ENCODE measurements at places on chromosomes 2 and 18.
A peak's percentile ranks its signal among the peaks of the same experiment; 100 is the strongest.

- DNase-seq: no peak
These were observed 282.1 kb downstream of the ZNF516 start for GRCh38 chr18:76212960-76213359.

GRCh38 chr2:224646242-224646846, 61.2 kb upstream of the CUL3 start:
- peak; percentile 3 for DNase-seq

DNA sequence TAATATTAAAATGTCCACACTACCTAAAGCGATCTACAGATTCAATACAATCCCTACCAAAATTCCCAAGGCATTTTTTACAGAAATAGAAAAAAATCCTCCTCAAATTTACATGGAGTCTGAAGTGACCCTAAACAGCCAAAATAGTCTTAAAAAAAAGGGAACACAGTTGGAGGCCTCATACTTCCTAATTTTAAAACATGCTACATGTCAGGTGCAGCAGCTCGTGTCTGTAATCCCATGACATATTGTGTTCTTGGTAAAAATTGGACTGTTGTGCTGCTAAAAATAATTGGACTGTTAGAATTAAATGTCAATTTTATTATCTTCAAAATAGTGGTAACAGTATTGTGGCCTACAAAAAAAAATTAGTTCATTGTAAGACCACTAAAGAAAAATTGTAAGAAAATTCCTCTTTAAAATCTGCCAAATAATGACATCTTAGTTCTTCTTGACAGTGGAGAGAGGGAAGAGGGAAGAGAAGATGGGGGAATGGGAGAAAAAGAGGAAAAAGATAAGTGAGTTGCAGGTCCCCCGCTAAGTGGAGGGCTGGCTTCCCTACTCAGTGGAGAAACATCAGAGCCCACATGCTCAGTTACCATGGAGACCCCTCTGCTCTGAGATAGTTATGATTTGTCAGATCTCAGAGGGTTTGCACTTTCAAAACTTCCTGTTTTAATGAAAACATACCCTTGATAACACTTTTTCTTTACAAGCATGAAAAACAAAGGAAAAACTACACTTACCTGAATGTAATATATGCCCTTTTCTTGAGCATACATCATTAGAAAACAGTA, 46.5 kb downstream of the UNC50 start:
- no peak for DNase-seq

GRCh38 chr2:27123302-27124150, at the start of gene ABHD1:
Gene ABHD1, plus strand, starts transcription at chr2:27123815. Its CDS starts 134 bp downstream, at chr2:27123949.
- no peak for DNase-seq

DNA sequence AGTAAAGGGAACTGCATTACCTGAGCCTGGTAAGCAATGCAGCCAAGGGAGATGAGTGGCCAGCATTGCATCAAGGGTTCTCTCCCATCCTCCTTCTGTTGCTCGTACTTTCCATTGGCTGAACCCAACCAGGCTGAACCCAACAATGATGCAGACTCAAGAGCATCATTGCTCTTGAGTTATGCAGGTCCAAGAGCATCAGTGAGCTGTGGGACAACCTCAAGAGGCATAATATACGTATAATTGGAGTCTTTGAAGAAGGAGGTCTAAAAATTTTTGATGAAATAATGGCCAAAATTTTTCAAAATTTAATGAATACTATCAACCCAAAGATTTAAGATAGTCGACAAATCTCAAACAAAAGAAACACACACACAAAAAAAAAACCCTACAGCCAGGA, 213.0 kb downstream of the RNF152 start:
- no peak for DNase-seq

DNA sequence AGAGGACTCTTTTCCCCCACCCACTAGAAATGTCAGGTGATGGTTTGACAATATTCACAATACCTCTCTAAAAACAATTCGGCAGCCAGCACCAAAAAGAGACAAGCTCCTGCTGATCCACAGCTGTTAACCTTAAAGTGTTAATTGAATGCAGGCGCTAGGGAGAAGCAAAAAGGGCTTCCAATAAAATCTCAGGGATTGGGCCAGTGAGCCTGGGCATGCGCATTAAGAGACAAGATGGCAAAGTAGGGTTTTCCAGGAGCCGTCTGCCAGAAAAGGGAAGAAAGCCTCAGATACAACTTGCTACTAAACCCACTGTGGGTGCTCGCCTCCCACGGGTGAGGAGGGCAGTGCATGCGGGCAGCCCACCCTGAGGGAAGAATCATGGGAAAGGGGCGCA, 98.8 kb downstream of the HS6ST1 start:
- DNase-seq: no peak

DNA sequence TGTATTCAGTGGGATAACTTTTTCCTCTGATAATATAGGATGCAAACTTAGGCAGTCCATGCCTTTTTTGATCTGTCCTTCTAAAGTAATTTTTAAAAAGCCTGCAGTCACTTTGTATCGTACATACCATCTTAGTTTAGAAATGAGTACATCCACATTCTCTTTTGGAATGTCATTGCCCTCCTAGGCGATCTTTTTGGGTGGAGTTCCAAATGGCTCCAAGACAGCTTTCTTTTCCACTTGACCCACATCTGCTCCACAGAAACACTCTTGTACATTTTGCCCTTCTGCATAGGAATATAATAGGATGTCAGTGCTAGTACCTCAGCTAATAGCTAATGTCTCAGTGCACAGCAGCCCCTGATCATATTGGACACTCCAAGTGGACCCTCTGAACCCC, 21.8 kb upstream of the HTR2B start:
- no peak for DNase-seq

DNA sequence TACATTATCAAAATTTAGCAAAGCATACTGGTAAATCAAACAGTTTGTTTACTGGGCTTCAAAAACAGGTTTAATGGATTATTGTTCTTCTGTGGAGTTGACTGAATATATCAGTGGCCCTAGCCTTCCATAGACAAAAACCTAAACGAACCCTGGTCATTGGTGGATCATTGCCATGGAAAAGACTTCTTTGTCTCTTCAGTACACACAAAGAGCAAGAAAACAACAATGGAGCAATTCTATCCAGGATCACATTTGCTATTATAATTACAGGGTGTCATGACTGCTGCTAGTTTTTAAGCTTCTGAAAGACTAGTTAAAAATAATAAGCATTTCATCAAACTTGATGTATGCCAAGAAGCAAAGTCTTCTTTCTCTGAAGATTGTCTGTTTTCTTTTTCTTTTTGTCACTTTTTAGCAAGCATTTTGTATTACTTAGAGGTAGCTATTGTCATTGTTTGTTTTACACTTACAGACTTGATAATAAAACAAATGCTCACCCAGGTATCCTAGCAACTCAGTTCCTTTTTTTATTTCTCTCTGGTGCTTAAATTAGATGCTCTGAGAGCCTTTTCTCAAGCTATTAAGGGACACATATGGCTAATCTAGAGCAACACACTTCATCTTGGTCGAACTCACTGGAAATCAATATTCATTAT, 1228.7 kb upstream of the DDX18 start:
- no peak for DNase-seq

GRCh38 chr2:155727187-155727895, 605.2 kb downstream of the NR4A2 start:
- no peak for DNase-seq

GRCh38 chr2:218282173-218282991, 9.9 kb downstream of the TMBIM1 start:
- no peak for DNase-seq

DNA sequence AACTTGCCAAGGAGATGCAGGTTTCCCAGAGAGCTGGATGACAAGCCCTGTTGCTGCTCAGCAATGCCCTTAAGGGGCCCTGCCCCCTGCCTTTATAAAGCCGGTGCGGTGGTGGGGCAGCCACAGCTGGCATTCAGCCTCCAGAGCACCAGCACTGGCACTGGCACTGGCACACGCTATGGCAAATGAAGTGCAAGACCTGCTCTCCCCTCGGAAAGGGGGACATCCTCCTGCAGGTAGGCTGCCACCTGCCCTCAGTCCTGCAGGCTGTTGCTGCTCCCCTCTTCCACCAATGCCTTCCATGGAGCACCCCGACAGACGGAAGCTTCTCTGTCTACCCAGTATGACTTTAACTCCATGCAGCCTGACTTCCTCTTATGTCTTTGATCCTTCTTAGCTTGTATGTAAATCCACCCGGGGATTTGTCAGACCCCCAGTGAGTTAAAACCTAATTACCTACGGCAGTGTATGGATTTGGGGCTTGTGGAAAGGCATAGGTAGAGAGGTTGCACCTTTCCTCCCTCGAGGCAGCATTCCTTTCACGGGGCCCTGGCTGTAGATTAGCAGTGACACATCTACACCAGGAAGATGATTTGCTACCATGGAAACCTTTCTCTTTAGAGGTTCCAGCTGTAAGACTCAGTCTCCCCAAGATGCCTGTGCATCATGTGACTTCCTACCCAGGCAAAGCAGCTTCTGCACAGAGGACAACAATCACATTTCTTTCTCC, at the start of gene DAPL1:
Gene DAPL1 (plus strand): TSS at position 123 of the 730 bp plus-strand sequence. CDS start 56 bp downstream, at position 179.
- DNase-seq: no peak

- DNase-seq: no peak
These were observed 10.0 kb upstream of the BCL2 start for GRCh38 chr18:63329431-63330145.

GRCh38 chr2:187098154-187098553, 249.2 kb upstream of the ZSWIM2 start:
- DNase-seq: no peak

DNA sequence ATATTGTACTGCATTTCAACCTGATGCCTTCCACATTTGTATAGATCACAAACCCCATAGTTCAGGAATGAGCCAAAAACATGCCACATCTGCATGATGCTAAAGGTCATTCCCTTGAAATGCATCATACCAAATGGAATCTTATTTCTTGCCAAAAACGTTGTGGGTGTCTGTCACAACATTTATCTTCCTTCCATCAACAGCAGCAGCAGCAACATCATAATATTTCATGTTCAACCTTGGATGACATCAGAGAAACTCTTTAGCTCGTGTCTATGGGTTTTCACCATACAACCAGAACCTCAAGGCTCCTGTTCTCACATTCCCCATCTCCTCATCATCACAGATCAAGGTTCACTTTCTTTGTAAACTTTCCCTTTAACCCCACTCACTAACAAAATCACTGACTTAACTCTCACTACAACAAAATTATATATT, 221.3 kb upstream of the CTAGE1 start:
- DNase-seq: peak; percentile 59

- DNase-seq: peak; percentile 47
These were observed 28.1 kb upstream of the SATB2 start for GRCh38 chr2:199485732-199486335.

DNA sequence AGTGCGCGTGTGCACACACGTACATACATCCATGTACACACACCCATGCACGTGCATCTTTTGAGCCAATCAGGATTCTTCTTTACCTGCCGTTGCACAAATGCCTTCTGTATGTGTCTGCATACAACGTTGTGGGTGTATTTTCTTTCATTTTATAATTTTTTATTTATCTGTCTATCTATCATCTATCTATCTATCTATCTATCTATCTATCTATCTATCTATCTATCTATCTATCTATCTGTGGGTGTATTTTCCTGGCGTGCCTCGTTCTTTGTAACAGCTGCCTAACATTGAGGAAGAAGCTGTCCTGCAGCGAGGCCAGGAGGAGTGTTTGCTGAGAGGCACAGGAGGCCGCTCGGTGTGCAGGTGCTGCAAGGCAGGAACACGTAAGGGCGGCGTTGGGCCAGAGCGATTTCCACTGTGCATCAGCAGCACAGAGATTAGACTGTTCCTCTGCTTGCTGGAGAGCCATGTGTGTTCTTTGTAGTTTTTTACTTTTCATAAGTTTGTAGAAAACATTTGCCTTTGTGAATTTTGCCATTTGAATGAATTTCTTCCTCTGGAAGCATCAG, 84.4 kb downstream of the DGKD start:
- no peak for DNase-seq

- DNase-seq: peak; percentile 52
These were observed 292.9 kb downstream of the XIRP2 start for GRCh38 chr2:167181134-167181533.

GRCh38 chr2:101781791-101782426, 84.4 kb downstream of the MAP4K4 start:
- no peak for DNase-seq

Data from HFFc6 (cell line).